Breast epithelium (tissue), 4 donors: ENCODE measurements at places on chromosomes 16 and 17. TPM values are rescaled to one million over a fixed set of nuclear protein-coding genes. Genes with fewer than 3 reads are reported as not detected.

The KRT40 gene
- total RNA-seq: not detected

The CTRB1 gene
- not detected for total RNA-seq

The SNAI3 gene
- total RNA-seq: 0.66 TPM

The UTS2R gene
- total RNA-seq: 0.33 TPM

The CPPED1 gene
- total RNA-seq: 23.0 TPM

The CDH5 gene
- 45.1 TPM for total RNA-seq

The SLC35B1 gene
- 33.0 TPM for total RNA-seq

GRCh38 chr17:68701046-68701445 lies 99.9 kb upstream of the FAM20A start:
- DNase-seq: no peak

DNA sequence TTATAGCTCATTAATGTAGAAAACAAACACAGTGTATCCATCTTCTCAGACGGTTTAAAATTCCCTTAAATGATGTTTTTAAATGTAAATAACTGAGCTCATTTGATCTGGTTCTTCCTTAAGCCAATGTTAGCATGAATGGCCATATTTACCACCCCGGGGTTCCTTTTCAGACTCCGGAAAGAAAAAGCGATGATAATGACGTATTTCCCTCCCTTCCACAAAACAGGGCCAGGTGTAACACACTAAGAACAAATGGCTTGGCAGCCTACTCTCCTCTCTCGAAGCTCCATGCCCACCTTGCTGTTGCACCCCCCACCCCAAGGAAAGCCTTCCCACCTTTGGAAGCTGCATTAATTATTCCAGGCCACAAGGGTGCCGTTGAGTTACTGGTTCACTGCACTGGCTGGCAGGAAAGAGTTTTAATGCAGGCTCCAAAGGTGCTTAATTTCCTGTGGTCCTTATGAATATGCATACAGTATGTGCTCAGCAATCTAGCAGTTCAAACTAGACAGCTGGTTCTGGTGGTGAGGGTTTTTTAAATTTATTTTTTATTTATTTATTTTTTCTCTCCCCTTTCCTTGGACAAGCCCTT lies 378.9 kb downstream of the WWOX start:
- no peak for DNase-seq

DNA sequence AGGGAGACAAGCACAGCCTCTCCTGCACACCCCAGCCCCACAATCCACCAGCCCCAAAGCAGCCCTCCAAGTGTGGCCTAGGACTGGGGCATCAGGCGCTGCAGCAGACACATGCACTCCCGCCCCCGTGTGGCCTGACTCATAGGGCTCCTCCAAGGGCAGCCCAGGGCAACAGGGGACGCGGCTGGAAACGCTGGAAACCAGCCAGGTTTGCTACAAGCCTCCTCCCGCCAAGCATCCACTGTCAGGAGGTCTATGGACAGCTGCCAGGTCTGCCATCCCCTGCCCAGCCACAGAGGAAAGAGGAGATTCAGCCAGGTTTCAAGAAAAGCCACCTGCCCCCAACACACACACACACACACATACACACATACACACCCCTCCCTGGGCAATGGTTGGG lies 25.8 kb downstream of the SRCIN1 start:
- no peak for DNase-seq

GRCh38 chr16:55062442-55062841 lies 131.8 kb downstream of the IRX5 start:
- no peak for DNase-seq

- no peak for DNase-seq
Observed at GRCh38 chr17:20823905-20824304, 218.9 kb downstream of the USP22 start.

GRCh38 chr17:82080789-82081464 lies 15.3 kb upstream of the DUS1L start:
- no peak for DNase-seq

DNA sequence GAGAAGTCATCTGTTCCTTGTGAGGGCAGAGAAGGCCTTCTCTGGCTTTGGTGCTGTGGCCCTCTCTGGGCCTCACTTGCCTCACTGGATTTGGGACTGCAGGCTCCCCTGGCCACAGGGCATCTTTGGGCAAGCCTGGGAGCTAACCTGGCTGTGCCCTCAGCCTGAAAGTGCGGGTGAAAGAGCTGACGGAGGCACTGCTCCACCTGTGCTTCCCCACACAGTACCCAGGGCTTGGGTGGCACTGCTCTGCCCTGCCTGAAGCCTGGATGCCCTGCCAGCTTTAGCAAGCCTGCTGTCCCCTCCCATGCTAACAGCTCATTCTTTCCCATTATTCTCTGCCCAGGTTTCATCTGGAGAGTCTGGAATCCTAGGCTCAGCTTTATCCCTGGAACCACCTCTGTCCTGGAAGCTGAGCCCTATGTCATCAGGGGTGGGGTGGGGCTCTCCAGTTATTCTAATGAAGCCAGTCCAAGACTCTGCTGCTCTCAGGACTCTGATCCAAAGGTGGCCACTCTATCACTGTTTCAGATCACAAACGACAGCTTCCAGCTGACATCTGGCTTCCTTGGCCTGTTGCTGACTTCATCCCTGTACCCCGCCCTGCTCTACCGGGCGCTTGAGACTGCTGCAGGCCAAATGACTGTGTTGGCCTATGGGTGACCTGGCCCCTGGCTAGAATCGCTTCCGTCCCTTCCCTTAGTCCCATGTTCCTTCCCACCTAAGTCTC lies 29.3 kb downstream of the HIC1 start:
- peak; percentile 69 for DNase-seq

DNA sequence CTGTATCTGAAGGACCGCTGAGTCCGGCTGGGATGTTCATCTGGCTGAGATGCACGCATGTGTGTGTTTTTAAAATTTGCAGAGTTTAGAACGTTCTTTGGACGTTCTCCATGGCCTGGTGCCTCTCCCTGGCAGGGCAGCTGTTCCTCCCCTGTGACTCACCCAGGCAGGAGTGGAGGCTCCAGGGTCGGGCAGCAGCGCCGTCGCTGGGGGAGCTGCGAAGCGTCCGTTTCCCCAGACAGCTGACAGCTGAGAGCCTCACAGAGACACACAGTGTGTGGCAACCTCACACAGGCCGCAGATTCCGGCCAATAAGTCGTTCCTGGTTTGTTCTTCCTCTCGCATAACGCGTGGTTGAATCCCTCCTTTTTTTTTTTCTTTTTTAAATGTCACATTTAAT lies 80.6 kb downstream of the OR1D5 start:
- no peak for DNase-seq

DNA sequence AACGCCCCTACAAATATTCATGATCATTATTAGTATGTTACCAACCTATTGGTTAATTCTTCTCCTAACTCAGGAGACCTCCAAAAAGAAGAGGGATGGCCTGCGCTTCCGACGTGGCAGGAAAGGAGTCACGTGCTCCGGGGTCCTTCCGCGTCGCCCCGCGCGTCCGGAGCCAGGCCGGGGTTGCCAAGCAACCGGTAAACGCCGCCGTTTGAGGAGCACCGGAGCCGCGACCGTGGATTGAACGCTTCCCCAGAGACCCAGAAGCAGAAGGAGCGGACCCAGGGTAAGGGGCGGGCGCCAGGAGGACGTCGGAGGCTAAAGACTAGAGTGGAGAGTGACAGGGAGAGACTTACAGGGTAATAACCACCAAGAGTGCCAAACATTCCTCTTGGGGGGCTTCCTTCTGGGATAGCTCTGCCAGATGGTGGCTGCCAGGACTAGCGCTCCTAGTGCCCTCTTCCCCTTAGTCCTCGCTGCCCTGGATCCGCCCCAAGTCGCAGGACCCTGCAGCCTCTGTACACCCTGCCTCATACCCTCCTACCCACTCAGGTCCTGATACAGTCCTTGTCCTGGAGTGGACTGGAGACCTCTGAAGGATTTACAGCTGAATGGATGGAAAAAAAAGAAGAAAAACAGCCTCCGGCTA lies at the start of gene DNAI2:
Gene DNAI2 (plus strand): TSS at position 175 of the 649 bp plus-strand sequence. CDS start 7,584 bp downstream, outside the sequence.
- DNase-seq: no peak

DNA sequence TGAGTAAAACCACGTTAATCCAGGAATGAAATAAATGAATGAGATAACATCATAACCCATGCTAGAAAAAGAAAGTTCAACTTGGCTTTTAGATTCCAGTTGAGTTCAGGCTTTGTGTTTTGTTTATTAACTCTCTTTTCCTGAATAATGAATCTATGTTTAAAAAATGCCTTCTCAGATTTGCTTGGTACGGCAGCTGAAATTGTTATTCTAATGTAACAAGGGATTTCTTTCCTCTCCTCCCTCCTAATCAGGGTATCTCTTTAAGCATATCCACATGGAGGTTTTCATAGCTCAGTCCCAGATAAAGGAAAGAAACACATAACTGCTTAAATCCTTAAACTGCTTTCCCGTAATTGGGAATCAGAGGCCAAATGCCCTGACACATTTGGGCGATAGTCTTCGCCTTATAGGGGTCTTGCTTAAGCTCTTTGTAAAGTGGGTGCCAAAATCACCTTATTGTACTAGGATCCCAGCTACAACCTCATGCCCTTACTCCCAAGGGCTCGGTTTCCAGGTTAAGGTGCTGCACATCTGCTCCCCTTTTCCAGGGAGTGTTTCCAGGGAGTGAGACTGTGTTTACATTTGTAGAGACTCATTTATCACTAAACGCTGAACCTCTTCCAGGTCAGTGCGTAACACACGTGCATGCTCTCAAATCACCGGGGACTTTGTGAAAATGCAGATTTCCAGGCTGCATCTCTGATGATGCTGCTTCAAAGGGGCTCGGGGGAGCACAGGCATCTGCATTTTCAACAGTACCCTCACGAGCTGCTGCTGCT lies 142.8 kb upstream of the FOXF1 start:
- DNase-seq: no peak

DNA sequence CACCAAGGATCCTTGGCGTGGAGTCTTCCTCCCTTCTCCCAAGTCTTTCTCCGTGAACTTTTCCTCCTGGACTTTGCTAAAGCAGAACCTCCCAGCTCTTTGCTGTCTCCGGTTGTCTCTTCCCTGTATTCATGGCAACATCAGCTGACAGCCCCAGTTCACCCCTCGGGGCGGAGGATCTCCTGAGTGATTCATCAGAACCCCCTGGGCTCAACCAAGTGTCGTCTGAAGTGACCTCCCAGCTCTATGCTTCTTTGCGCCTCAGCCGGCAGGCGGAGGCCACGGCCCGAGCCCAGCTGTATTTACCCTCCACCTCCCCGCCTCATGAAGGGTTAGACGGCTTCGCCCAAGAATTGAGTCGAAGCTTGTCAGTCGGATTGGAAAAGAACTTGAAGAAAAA lies 943 bp downstream of the CNTROB start:
- DNase-seq: peak; percentile 56

DNA sequence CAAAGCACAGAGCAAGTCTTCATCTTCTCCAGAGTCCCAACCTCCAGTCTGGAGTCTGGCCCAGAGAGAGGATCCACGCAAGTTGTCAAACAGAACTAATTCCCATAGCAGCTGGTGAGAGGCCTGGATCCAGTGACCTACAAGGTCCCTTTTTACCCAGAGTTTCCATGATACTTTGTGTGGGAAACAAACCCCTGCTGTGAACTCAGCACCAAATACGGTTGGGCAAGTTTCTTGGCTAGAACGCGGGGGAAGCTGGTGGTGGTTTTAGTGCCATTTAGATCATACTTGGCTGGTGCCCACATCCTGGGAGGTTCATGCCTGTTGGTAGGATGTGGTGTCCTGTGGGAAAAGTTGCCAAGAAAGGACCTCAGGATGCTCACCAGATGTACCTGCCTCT lies 18.1 kb downstream of the TMC7 start:
- no peak for DNase-seq

DNA sequence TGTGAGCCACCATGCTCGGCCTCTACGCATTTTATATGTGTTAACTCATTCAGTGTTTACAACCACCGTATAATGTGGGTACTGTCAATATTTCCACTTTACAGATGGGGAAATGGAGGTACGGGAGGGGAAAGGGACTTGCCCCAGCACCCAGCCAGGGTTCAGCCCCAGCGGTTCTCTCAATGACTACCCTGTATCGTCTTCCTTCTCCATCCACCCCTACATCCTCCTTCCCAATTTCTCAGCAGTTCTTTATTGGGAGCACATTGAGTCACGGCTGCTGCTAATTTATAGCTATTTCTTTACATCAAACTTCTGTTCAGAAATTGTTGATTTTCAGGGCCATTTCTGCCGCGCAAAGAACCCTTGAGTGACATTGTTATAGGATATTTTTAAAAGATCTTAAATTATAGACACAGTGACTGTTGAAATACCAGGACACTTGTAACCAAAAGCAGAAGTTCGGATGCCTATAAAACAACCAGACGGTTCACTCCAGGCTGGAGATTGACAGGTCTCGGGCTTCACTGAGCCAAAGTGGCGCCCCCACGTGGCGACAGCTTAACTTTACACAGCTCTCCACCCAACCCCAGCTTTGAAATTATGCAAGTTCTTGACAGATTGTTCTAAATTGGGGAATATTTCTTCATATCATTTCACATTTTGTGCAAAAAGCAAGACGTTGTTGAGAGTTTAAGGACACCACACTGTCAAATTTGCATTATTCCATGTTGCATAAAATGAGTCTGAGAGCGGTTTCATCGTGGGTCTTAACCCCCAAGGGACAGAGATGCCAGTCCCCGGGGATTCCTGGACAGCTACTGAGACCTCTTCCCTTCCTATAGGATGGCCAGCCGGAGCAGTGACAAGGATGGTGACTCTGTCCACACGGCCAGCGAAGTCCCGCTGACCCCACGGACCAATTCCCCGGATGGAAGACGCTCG lies 11.8 kb downstream of the SYT17 start:
- no peak for DNase-seq

DNA sequence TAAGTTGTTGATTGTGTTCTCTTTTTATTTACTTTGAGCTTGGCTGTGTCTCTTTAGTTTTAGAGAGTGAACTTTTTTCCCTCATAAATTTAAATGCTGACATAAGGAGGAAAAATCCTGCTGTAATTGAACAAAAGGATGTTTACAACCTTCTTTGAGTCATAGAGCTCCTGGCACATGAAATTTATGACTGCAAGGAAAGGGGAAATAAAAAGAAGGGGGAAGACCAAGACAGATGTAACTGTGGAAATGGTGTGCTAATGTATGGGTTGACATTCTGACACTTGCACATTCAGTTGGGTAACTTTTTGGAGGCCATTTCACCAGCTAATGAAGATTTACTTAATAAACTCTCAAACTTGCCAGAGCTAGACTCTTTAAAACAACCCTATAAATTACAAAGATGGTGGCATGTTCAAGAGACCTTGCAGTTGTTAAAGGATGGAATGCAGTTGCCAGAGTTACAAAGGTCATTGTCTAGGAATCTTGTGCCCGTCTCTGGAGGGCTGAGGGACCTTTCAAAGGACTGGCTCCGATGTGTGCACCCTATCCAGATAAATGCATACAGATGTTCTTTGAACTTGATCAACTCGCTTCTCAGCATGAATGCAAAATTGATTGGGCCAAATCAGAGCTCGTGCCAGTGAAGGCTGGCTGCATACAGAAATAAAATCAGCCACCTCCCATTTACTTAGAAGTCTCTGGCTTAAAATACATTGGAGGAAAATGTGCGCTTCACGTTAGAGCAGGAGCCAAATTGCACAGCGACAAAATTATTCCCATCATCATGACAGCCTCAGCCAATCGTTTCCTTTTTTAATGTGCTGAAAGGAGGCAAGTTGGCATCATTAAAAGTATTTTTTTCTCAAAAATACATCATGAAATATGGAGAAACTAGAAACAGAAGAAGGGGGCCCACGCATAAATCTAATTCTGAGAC lies 289.0 kb upstream of the XYLT1 start:
- DNase-seq: no peak
